Posterior vena cava (tissue), 2 donors: ENCODE measurements at places on chromosomes 5 and 9. TPM values are rescaled to one million over a fixed set of nuclear protein-coding genes. Genes with fewer than 3 reads are reported as not detected.
A peak's percentile ranks its signal among the peaks of the same experiment; 100 is the strongest.

Gene CLIC3
- 1.9 TPM for total RNA-seq

Gene SOX30
- total RNA-seq: 0.23 TPM

Gene SELENOP
- 332 TPM for total RNA-seq

Gene DNAH5
- 0.57 TPM for total RNA-seq

Gene SNCAIP
- total RNA-seq: 4.1 TPM

Gene COL23A1
- total RNA-seq: 3.0 TPM

Gene PCDHA6
- 0.14 TPM for total RNA-seq

- DNase-seq: no peak
These were observed 221.2 kb downstream of the TMEM167A start for GRCh38 chr5:82855893-82856550.

GRCh38 chr5:173729079-173729765 is 112.8 kb upstream of the BOD1 start:
- DNase-seq: no peak

DNA sequence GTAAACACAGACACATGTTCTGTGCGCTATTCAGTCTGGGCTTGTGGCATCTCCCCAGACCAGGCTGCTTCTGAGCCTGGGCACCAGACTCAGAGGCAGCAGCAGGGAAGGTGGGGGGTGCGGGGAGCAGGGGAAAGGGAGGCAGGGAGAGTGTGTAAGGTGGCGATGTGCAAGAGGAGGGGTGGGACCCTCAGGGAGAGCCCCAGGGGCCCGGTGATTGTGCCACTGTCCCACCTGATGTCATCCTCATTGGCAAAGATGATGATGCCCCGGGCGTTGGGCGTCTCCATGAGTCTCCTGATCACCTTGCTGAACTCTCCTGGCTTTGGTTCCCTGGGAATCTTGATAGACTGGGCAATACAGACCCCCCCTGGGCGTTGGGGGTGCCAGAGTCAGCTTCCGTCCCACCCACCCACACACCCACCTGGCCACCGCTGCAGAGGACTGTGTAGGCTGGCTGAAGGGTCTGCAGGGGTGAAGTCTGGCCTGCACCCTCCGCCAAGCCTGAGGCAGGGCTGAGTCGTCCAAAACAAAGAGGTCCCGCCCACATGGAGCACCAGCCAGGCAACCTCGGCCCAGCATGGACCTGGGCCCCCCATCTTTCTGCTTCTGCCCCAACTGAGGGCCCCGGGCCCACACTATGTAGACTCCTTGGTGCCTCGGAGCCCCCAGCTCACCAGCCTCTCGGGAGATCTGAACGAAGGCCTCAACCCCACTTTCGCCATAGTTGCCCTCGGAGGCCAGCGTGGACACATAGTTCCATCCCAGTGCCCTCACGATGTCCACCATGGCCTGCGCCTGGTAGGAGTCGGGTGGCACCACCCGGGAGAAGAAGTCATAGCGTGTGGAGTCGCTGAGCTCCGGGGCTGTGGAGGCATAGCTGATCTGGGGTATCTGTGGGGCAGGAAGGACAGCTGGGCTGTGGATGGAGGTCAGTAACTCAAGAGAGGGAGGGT is 3.7 kb downstream of the GRM6 start:
- peak; percentile 76 for DNase-seq

DNA sequence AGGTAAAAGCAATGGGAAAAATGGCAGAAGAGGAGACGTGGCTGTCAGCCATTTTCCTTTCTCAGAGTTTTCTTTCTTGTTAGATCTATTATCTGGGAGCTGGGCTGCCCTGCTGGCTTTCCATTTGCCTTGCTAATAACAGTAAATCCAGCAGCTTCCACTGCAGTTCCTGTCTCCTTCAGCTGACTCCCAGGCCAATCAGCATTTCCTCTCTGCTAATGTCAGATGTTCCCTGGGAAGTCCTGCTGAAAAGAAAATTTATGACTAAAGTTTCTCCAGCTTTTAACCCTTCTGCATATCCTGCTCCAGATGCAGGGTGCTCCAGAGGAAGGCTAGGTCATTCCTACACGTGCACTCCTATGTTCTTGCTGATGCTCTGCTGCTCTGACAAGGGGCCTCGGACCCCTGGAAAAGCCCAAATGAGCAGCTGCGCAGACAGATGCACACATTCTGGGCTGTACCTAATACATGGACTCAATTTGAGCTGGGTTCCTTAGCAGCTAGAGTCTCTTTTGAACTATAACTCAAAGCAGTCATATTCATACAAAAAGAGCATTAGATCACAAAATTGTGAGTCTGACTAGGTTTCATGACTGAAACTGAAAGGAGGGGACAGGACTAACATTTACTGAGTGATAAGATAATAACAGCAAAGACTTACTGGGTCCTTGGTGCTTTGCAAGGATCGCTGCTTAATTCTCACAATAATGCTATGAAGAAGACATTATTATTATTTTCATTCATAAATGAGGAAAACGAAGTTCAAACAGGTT is 182.2 kb downstream of the MAPKAP1 start:
- DNase-seq: no peak

GRCh38 chr5:141597394-141597793 is 21.4 kb downstream of the DIAPH1 start:
- no peak for DNase-seq

DNA sequence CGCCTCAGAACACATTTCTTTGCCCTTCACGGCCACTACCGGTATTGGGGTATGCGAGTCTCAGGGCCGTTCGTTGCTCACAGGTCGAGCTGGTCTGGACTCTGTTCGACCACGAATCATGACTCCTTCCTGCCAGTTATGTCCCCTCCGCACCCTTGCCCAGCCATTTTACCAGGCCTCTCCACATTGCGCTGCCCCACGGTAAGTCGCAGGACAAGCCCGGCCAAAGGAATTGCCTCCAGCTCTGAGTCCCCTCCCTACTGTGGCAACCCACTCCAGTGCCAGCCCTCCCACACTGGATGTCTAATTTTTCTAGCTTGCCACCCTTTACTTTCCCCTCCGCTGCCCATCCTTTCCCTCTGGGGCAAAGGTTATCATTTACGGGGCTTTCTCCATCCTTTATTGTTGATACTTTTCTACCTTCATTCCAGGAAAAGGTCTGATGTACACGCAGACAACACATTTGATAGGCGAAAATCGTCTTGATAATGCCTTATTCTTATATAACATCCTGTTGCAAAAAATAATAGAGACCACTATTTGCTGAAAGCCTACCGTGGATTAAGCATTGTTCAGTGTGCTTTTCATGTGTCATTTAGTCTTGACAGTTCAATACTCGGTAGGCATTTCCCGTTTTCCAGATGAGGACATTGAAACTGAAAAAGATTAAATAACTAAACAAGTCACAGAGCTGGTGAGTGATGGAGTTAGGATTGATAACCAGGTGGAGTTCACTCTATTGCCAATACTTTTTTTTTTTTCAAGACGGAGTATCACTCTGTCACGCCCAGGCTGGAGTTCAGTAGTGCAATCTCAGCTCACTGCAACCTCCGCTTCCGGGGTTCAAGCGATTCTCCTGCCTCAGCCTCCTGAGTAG is 958 bp upstream of the HSPA5 start:
- DNase-seq: peak; percentile 86

- no peak for DNase-seq
These were observed 14.1 kb downstream of the MARCHF6 start for GRCh38 chr5:10367579-10367978.

DNA sequence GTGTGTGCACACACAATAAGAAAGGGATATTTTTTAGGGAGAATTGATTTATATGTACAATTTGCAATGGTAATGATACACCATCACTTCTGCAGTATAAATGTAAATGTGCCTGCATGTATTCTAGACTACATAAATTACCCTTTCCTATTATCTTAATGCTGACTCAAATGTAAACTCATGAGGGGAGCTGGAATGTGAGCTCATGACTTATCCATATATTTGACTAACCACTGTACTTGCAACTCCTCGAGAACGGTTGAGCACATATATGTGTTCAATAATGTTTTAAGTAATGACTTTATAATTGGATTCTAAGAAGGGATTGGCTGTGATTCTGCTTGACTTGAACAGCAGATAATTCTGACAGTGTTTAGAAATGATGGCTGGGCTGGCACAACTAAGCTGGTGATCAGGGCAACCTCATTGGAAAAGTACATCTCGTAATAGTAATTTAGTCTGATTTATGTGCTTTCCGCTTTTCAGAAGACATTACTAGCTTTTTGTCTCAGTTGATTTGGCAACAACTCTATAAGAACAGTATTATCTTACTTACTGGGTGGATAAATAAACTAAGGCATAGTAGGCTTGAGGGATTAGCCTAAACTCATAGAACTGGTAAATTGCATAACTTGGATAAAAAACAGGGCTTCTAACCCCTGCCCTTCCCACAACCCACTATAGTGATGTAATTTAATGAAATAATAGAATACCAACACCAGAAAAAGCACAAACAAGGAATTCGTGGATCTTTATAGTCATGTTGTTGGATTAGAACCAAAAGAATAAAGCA is 130.2 kb upstream of the SPEF2 start:
- DNase-seq: no peak

DNA sequence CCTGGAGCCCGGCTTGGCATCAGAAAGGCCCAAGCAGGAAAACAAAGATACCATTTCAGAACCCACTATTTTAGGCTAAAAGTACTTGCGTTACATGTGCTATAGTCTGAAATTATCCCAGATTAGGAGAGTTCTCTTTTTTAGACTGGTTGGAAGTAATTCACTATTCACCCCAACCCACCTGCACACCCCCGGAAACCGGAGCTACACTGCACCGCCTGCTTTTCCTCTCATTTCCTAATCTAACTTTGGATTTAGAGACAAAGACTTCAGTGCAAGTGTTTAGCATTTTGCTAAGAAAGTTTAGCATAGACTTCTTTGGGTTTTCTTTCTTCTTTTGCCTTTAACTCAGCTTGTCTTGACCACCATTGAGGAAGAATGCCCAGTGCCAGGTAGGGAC is 79.2 kb downstream of the SECISBP2 start:
- no peak for DNase-seq

DNA sequence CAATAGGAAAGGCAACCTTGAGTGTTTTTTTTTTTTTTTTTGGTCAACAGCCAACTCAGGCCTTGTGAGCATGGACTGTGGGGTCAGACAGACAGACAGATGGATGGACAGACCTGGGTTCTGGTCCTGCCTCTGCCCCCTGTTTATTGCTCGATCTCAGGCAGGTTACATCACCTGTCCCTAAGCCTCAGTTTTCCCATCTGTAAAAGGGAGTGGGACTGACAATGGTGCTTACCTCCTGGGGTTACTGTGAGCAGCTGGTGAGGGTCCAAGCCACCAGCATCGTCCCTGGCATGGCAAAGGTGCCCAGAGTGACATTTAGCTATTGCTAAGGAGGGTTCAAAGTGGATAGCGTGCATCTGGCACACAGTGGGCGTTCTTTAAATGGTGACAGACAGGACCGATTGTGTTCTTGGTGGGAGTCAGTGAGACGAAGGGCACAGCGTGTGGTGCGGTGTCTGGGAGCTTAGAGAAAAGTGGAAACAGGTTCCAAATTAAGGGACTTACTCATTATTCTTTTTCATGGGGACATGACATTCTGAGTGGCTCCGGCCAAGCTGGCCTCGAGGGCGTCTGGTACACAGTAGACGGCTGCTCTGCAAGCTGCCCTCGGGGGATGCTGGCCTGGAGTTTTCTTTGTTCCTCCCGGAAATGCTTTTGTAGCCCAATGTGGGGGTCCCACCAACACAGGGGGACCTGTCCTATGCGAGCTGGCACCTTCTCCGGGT is 72.1 kb downstream of the COL27A1 start:
- no peak for DNase-seq

DNA sequence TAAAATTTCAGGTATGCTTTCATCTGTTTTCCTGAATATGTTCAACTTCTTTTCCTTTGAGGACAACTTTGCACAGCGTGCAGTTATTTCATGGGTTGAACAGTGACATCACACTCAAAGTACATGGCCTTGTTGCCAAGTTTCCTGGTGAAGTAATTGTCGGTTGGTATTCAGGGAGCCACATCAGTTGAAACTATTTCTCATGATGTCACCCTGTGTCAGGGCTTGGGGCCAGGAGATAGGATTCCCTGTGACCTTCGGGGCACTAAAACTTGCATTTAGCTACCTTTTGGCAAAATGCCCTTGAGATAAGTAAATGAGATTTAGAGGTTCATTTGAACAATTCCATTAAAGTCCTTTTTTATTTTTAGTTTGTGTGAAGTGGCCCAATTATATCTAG is 383.9 kb downstream of the SH3GL2 start:
- DNase-seq: no peak

DNA sequence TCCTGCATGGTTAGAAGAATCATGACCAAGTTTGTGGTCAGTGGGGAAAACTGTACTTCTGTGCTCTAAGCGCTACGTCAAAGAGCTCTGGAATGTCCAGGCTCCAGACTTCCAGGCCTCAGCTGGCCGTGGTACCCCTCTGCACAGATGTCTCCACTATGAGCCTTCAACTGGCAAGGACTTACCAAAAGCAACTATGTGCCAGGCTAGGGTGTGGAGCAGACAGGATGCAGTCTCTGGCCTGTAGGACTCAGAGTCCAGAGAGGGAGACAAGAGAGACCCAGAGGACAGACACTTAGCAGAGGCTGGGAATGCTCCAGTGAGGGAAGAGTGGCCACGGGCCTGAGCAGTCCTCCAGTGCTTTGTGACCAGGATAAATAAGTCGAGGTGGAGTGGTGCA is 31.0 kb upstream of the TCF7 start:
- DNase-seq: peak; percentile 56

DNA sequence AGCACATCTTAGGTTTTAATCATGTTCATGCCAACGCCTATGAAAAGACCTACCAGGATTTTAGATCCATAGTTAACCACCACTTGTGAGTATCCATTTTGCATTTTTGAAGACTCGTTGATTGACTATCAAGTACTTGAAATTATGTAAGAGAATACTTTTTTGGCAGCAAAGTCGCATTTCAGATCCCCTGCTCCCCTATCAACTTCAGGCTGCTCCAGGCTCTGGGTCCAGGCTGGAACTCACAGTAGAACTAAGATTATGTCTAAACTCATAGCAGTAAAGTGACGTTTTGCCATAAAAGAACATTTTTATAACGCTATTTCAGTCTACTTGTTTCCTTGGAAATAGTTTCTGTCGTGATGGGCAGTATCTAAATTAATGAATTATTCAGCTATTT is 267.7 kb downstream of the FANCC start:
- no peak for DNase-seq

DNA sequence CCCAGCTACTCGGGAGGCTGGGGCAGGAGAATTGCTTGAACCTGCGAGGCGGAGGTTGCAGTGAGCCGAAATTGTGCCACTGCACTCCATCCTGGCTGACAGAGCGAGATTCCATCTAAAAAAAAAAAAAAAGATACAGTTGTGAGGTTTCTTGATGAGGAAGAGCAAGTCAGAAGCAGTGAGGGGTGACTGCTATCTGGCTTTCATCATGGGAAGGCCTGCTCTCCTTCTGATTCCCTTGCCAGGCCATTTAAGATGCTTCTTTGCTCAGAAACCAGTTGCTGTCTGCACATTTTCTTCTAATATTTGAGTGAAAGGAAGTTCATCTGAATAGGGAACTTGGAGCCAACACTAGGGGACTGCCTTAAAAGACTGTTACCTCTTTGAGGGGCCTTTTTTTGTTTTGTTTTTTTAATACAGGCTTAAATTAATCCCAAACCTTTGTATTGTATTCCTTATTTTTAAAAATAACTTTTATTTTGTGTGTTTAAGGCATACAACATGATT is 201.9 kb downstream of the ARHGAP26 start:
- no peak for DNase-seq
